ENCODE measurements at places on chromosomes 2 and 18.

GRCh38 chr18:8741117-8741516 is 35.8 kb downstream of the MTCL1 start:
- DNase-seq = no peak

GRCh38 chr18:10453806-10454680 is at the start of gene APCDD1:
Gene APCDD1, plus strand, starts transcription at chr18:10454635. Its CDS starts 347 bp downstream, at chr18:10454982.
- no peak for DNase-seq

DNA sequence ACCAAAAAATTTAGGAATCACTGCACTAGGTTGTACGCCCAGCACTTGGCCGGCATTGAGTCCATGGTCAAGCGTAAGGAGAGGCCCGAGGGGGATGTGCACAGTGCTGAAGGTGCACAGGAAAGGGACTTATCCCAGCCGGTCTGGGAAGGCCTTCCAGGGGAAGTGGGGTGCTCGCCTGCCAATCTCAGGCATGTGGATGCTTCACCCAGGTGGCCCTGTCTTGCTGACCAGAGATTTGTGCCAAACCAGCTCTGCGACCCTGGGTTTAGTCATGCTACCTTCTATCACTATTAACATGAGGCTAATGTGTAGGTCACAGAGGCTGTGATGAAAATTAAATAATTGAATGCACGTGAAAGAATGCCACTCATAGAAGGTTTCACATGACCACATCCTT is 1.7 kb upstream of the ITM2C start:
- DNase-seq = no peak

DNA sequence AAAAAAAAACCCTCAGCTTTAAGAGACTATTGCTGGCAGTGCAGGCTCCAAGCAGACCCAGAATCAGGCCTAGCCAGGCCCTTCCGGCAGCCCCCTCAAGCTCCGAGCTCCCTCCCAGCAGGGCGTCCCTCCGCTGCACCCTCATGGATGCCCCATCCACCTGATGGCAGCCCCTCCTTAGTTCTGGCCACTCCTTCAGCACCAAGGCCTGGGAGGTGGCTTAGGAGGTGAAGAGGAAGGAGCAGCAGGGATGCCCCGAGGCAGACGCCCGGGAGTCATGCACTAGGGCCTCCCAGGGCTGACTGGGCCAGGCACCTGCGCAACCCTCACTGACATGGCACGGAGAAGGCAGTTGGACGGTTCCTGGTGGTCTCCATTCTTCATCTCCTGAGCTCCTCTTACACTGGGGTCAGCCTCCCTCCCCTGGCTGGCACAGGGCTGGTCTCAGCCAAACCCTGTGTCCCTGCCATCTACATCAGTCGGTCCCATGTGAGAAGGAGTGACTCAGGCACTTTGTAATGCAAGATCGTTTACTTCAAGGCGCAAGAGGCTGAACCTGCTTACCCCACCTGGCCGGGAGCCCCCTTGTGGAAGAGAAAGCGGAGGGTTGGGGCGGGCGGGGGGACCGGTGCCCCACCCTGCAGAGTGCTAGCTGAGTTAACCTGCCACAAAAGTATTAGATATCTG is 53.5 kb upstream of the ID2 start:
- no peak for DNase-seq

DNA sequence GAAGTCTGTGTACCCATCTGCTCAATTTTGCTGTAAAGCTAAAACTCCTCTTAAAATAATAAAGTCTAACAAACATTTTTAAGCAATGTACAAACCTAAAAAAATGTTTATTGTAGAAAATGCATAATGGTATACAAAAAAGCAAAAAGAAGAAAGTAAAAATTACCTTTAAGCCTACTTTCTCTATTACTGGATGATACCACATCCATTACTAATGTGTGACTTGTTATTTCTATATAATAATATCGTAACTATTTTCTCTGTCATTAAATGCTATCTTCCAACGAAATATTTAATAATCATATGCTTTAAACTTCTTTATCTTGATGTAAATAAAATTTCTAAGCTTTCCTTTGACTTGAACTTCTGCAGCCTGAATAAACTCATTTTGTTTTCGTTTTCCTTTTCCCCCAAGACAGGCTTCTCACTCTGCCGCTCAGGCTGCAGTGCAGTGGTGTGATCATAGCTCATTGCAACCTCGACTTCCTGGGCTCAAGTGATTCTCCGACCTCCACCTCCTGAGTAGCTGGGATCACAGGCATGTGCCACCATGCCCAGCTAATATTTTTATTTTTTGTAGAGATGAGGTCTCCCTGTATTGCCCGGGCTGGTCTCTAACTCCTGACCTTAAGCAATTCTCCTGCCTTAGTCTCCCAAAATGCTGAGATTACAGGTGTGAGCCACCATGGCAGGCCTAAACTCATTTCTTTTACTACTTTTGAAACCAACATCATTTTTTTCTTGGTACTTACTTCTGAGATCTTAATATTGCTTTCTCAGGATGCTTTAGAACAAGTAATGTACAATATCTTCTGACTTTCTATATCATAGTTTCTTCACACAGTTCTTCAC is 18.1 kb upstream of the DNAH7 start:
- DNase-seq = no peak
